Ovary (tissue), 10 donors: ENCODE measurements at places on chromosomes 11 and 22.

DNA sequence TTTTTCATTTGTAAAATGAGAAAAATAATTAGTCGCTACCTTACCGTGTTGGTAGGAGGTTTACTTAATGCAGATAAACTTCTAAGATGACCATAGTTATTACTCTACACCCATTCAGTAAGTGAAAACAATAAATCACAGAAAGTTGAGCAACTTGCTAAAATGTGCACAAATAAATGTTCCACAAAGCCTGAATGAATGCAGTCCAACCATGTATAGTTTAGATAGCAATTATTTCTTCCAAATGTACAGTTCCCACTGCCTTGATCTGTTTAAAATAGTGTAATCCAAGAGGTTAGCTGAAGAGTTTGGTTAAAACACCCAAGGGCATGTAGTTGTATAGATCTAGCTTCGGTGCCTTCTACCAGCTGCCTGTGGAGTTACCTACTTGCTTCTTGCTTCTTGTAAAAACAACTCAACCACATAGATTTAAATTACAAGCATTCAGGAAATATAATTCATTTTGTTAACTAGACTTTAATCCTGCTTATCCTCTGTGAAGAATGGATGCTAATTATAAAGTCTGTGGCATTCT lies 106.3 kb upstream of the CARD18 start:
- H3K4me3 ChIP-seq: no peak overlapping the region
- H3K36me3 ChIP-seq: no peaks in the 10 kb centered on the region
- H3K27me3 ChIP-seq: no peaks in the 10 kb centered on the region
- DNase-seq: no peak
- H3K4me1 ChIP-seq: no peaks in the 10 kb centered on the region

GRCh38 chr11:110757962-110758755 lies 45.9 kb upstream of the ARHGAP20 start:
- no peak overlapping the region for H3K27ac ChIP-seq
- no peak for DNase-seq
- H3K4me1 ChIP-seq: peaks cover 5% of the 10 kb centered on the region
- no peaks in the 10 kb centered on the region for H3K27me3 ChIP-seq
- no peak overlapping the region for H3K4me3 ChIP-seq

DNA sequence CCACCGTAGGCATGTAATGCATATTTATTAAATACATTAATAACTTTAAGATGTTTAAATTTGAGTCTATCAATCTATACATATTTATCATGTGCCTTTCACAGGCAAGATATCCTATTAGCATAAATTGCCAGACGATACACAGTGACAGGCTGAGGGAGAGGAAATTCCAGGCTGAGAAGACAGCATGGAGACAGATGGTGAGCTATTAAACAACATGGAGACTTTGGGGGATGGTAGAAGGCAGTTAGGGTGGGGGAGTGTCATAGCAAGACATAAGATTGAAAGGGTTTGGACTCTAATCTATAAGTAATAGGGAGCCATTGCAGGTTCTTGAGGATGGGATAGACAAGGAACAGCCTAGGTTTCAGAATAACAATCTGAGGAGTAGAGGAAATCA lies 138.5 kb downstream of the NXPE2 start:
- H3K27me3 ChIP-seq: no peaks in the 10 kb centered on the region
- no peaks in the 10 kb centered on the region for H3K4me1 ChIP-seq
- no peak for DNase-seq
- H3K27ac ChIP-seq: no peak overlapping the region

DNA sequence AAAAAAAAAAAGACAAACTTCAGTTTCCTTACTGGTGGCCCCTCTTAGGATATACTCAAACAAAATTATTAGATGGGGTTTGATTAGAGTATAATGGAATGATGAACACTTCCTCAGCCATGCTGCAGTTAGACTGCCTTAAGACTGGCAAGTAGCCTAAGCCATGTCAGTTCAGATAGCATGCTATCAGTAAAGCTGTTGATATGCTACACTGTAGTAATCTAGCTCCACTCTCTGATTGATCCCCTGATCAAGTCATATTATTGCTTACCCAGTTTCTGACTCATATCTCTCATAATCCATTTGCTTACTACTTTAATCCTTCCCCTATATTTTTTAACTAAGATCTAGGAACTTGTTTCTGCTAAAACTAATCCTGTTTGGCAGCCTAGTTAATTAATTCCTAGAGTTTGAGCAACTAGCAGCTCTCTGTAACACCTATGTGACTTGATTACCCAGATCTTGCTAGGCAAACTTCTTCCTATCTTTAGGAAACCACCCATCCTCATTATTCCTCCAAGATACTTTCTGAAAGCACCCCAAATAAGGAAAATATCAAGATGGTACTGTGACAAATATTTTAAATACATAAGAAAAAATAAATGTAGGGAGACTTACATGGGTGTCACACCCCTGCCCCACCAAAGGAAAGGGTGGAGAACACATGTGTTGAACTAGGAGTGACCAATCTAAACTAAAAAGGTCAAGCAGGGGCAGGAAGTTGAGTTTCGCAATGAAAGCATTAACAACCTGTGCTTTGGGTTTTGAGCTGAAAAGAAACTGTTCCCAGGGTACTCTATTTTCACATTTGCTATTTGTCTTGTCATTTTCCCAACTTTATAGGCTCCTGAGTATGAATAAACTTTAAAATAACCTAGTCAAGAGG lies 43.2 kb downstream of the PIK3C2A start:
- no peak for DNase-seq
- no peak overlapping the region for H3K4me3 ChIP-seq
- peaks cover 5% of the 10 kb centered on the region for H3K4me1 ChIP-seq
- no peak overlapping the region for H3K27ac ChIP-seq
- no peaks in the 10 kb centered on the region for H3K36me3 ChIP-seq
- no peaks in the 10 kb centered on the region for H3K27me3 ChIP-seq

DNA sequence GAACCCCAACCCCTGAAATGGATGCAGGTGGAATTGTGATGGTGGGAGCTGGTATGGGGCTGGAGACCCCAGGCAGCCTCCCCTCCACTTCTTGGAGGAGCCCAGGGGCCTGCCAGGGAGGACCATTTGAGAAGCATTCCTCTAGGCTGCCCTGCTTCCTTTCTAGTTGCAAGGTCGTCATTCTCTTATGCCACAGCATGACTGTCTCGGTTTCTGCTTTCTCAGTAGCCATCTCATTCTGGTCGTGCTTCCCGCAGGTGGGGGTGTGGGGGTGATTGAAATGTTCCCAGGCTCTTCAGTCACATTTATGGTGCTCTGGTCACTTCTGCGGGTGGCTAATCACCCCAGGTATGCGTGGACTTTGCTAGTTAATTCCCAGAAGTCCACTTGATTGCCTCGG lies 223.7 kb upstream of the TBCEL start:
- H3K27ac ChIP-seq: no peak overlapping the region
- H3K4me3 ChIP-seq: no peak overlapping the region
- no peaks in the 10 kb centered on the region for H3K4me1 ChIP-seq
- no peaks in the 10 kb centered on the region for H3K27me3 ChIP-seq
- no peak for DNase-seq

- H3K27me3 ChIP-seq: no peaks in the 10 kb centered on the region
- no peak overlapping the region for H3K27ac ChIP-seq
- H3K36me3 ChIP-seq: no peaks in the 10 kb centered on the region
- H3K4me3 ChIP-seq: no peak overlapping the region
- DNase-seq: no peak
Observed at GRCh38 chr11:24793479-24793878, 296.6 kb downstream of the LUZP2 start.

- DNase-seq: no peak
- H3K27me3 ChIP-seq: no peaks in the 10 kb centered on the region
- no peaks in the 10 kb centered on the region for H3K4me1 ChIP-seq
- no peak overlapping the region for H3K27ac ChIP-seq
- H3K4me3 ChIP-seq: no peak overlapping the region
- H3K36me3 ChIP-seq: no peaks in the 10 kb centered on the region
Observed at GRCh38 chr11:92362989-92363388, 138.4 kb downstream of the FAT3 start.

DNA sequence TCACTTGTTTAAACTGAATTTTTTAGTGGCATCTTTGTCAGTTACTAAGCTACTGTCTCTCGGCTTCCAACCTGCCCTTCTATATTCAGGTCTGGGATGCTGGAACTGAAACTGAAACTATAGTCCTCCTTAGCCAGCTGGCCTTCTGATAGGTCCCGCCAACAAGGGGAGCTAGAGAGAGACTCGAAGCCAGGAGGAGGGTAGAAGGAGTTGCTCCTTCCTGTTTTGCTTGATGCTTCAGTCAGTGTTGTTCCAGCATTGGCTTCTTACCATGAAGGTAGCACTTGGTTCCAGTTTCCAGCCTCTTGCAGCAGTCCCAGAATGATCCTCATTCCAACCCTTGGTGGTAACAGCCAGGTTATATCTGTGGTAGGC lies 32.9 kb upstream of the HORMAD2 start:
- no peaks in the 10 kb centered on the region for H3K27me3 ChIP-seq
- H3K4me3 ChIP-seq: no peak overlapping the region
- no peak overlapping the region for H3K27ac ChIP-seq

DNA sequence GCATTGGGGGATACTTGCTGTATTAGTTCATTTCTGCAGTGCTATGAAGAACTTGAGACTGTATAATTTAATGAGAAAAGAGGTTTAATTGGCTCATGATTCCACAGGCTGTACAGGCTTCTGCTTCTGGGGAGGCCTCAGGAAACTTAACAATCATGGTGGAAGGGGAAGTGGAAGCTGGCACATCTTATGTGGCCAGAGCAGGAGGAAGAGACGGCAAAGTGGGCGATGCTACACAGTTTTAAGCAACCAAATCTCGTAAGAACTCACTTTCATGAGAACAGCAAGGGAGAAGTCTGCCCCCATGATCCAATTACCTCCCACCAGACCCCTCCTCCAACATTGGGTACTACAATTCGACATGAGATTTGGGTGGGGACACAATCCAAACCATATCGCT lies 55.1 kb downstream of the TMPRSS5 start:
- no peak for DNase-seq
- H3K27me3 ChIP-seq: no peaks in the 10 kb centered on the region
- no peak overlapping the region for H3K27ac ChIP-seq

GRCh38 chr11:102780491-102780918 lies at the start of gene MMP10:
MMP10 (minus strand) TSS chr11:102780628; CDS start chr11:102780591, 37 bp downstream.
- H3K4me3 ChIP-seq: no peak within 1 kb of the TSS
- H3K4me1 ChIP-seq: no peaks in the 10 kb centered on the region
- H3K36me3 ChIP-seq: no peaks in the 10 kb centered on the region
- no peak for DNase-seq
- H3K27me3 ChIP-seq: no peaks in the 10 kb centered on the region

- H3K4me1 ChIP-seq: no peaks in the 10 kb centered on the region
- DNase-seq: no peak
- no peak overlapping the region for H3K4me3 ChIP-seq
- H3K27ac ChIP-seq: no peak overlapping the region
- no peaks in the 10 kb centered on the region for H3K27me3 ChIP-seq
- no peaks in the 10 kb centered on the region for H3K36me3 ChIP-seq
Observed at GRCh38 chr22:39220890-39221850, 23.6 kb downstream of the PDGFB start.

GRCh38 chr11:64842366-64842759 lies 2.1 kb downstream of the CDC42BPG start:
- H3K27ac ChIP-seq: no peak overlapping the region
- DNase-seq: no peak
- no peaks in the 10 kb centered on the region for H3K36me3 ChIP-seq
- H3K4me3 ChIP-seq: no peak overlapping the region
- peaks cover 6% of the 10 kb centered on the region for H3K4me1 ChIP-seq

- H3K27me3 ChIP-seq: no peaks in the 10 kb centered on the region
- DNase-seq: no peak
- H3K27ac ChIP-seq: no peak overlapping the region
Observed at GRCh38 chr11:18071098-18071705, 25.1 kb upstream of the TPH1 start.

- no peak overlapping the region for H3K4me3 ChIP-seq
- no peaks in the 10 kb centered on the region for H3K27me3 ChIP-seq
- H3K4me1 ChIP-seq: peaks cover 4% of the 10 kb centered on the region
- DNase-seq: no peak
Observed at GRCh38 chr11:59770869-59771268, 15.7 kb downstream of the STX3 start.

DNA sequence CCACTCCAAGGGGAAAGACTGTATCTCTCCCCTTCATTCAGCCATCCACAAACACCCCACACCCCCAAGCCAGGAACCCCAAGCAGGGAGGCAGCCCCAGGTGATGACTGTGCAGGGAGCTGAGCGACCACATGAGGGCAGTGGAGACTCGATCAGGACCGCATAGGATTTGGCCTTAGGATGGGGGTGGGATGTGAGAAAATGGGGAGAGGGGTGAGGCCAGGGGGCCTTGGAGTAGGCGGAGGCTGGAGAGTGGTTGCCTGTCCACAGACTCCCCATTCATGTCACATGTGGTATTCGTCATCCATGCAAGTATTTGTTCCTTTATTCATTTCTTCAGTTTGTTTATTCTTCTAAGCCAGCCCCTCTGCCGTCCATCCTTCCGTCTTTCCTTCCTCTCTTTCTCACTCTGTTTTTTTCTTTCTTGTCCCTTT lies 2.7 kb upstream of the RHOD start:
- no peaks in the 10 kb centered on the region for H3K27me3 ChIP-seq
- H3K4me3 ChIP-seq: no peak overlapping the region
- peaks cover 4% of the 10 kb centered on the region for H3K4me1 ChIP-seq
- H3K27ac ChIP-seq: no peak overlapping the region
- H3K36me3 ChIP-seq: no peaks in the 10 kb centered on the region

DNA sequence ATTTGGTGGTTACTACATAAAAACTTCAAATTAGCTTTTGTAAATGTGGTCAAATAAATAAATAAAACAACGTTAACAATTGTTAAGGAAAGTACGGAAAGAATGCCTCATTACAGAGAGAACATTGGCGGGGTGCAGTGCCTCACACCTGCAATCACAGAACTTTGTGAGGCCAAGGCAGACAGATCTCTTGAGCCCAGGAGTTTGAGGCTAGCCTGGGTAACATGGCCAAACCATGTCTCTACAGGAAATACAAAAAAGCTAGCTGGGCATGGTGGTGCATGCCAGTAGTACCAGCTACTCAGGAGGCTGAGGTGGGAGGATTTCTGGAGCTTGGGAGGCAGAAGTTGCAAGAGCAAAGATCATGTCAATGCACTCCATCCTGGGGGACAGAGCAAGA lies 59.4 kb upstream of the VPREB1 start:
- no peaks in the 10 kb centered on the region for H3K36me3 ChIP-seq
- H3K27me3 ChIP-seq: no peaks in the 10 kb centered on the region
- no peak overlapping the region for H3K4me3 ChIP-seq
- H3K27ac ChIP-seq: no peak overlapping the region

GRCh38 chr11:64644647-64645275 lies 53.7 kb downstream of the SLC22A12 start:
- H3K27me3 ChIP-seq: no peaks in the 10 kb centered on the region
- H3K36me3 ChIP-seq: no peaks in the 10 kb centered on the region
- H3K4me1 ChIP-seq: peaks cover 4% of the 10 kb centered on the region
- no peak for DNase-seq
- no peak overlapping the region for H3K4me3 ChIP-seq
- no peak overlapping the region for H3K27ac ChIP-seq

- no peaks in the 10 kb centered on the region for H3K4me1 ChIP-seq
- DNase-seq: no peak
- H3K27ac ChIP-seq: no peak overlapping the region
- H3K4me3 ChIP-seq: no peak overlapping the region
- no peaks in the 10 kb centered on the region for H3K36me3 ChIP-seq
- no peaks in the 10 kb centered on the region for H3K27me3 ChIP-seq
Observed at GRCh38 chr11:75406338-75406777, 7.0 kb downstream of the RPS3 start.
